ENCODE measurements at places on chromosomes 16 and 17. TPM values are rescaled to one million over a fixed set of nuclear protein-coding genes. Genes with fewer than 3 reads are reported as not detected.

DNA sequence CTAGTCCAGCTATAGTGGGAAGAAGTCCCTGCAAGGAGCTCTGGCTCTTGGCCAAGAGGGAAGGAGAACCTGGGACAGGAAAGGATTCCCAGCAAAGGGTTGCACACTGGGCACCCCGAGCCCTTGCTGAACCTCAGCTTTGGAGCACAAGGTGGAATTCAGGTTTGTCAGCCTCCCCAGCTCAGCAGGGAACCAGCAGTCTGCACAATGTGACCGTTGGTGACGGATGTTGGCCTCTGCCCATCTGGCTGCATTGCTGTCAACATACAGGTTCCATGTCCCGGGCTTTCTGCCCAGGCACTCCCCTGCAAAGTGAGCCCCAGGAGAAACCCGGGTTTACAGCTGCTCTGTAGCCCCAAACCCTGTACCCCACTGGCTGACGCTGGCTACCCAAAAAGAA, 6.7 kb downstream of the RPRML start:
- peaks cover 11% of the 10 kb centered on the region for H3K36me3 ChIP-seq
- H3K4me3 ChIP-seq, result no peak overlapping the region
- H3K27ac ChIP-seq, result no peak overlapping the region

GRCh38 chr17:60327134-60327900, 64.6 kb downstream of the USP32 start:
- no peak overlapping the region for H3K4me3 ChIP-seq
- peaks cover 6% of the 10 kb centered on the region for H3K4me1 ChIP-seq
- no peak overlapping the region for H3K27ac ChIP-seq
- H3K36me3 ChIP-seq, result peaks cover 6% of the 10 kb centered on the region
- no peaks in the 10 kb centered on the region for H3K27me3 ChIP-seq
- DNase-seq, result no peak

DNA sequence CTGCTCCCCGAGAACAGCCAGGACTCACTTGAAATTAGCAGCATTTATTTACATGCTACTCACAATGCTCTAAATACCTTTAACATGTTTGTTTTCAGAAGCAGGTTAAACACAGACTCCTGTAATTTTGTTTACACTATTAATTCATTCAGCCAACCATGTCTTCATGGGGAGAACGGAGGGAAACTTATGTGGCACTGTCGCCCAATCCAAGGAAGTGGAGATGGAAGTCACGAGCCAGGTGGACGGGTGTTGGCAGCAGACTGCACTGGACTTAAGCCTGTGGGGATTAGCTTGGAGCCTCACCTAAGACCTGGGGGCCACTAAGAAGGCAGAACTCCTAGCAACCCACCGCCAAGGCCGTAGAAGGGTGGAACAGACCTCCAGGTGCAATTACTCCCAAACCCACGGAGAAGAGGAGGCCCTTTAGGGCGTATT, 8.8 kb upstream of the GFAP start:
- H3K4me1 ChIP-seq, result no peaks in the 10 kb centered on the region
- peaks cover 26% of the 10 kb centered on the region for H3K27me3 ChIP-seq
- H3K4me3 ChIP-seq, result no peak overlapping the region
- no peak overlapping the region for H3K27ac ChIP-seq
- no peak for DNase-seq

GRCh38 chr17:64507413-64507782, 621 bp downstream of the CEP95 start:
- peak overlapping the region; percentile 100 for H3K27ac ChIP-seq
- DNase-seq, result peak; percentile 48
- peaks cover 23% of the 10 kb centered on the region for H3K36me3 ChIP-seq
- H3K27me3 ChIP-seq, result peaks cover 6% of the 10 kb centered on the region

DNA sequence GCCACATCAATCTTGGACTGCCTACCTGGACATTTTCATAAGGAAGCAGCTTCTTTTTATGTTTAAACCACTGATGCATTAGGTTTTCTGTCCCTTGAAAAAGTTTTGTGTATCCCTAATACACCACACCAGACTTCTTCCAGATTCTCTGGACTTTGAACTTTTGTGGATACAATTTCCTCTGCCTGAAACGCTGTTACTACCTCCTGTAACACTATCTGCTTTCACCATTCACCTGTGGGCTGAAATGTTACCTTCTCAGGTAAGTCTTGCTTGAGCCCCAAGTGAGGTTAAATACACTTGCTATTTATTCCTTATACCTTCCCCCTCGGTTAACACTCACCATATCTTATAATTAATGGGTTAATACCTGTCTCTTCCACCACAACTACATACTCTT, 2.7 kb downstream of the ZZEF1 start:
- H3K36me3 ChIP-seq, result no peaks in the 10 kb centered on the region
- peaks cover 71% of the 10 kb centered on the region for H3K4me1 ChIP-seq

ADGRG3 gene
- total RNA-seq, result not detected

DNA sequence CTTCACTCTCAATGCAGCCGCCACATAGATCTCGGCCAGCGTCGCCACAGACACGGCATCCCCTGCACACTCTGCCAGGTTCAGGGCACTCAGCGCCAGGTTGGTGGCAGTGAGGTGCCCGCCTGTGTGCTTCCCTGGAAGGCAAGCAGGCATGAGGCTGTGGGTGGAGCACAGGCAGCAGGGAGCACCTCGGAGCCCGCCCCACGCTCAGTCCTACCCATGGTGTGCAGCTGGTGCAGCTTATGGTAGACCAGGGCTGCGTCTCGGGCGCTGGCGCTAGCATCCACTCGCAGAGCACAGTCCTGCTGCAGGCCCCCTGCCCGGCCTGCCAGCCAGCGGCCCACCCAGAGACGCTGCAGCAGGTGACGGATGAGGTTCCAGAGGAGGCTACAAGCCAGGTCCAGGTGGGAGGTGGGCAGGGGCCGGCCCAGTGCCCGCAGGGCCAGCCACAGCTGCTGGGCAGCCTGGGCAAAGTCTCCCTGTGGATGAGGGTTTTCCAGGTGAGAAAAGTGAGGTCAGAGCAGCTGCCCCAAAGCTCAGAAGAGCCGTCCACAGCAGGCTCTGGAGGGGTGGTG, 20.5 kb downstream of the SREBF1 start:
- H3K36me3 ChIP-seq, result peaks cover 5% of the 10 kb centered on the region
- no peaks in the 10 kb centered on the region for H3K27me3 ChIP-seq
- H3K4me1 ChIP-seq, result peaks cover 47% of the 10 kb centered on the region
- DNase-seq, result no peak
- no peak overlapping the region for H3K27ac ChIP-seq

- H3K27me3 ChIP-seq, result peaks cover 9% of the 10 kb centered on the region
- no peaks in the 10 kb centered on the region for H3K36me3 ChIP-seq
- H3K27ac ChIP-seq, result no peak overlapping the region
- H3K4me1 ChIP-seq, result no peaks in the 10 kb centered on the region
- no peak for DNase-seq
- no peak overlapping the region for H3K4me3 ChIP-seq
Observed at GRCh38 chr16:65961476-65962143, 404.9 kb upstream of the CDH5 start.

DNA sequence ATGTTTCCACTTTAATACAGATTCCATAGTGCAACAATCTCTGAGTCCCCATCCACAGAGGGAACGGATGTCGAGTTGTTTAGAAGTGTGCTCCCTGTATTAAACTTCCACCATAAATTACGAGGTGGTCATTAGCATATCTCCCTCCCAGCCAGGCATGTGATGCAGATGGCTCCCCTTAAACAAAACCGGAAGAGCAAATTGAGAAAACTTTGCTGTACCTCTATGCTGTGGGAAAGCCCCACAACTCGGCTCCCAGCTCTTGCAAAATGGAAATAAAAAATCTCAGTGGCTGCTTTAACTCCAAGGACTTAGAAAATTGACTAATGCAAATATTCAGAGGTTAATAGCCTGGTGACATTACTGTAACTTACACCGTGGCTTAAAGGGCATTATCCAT, 290.9 kb downstream of the MAF start:
- DNase-seq, result no peak
- peaks cover 2% of the 10 kb centered on the region for H3K27me3 ChIP-seq
- no peak overlapping the region for H3K4me3 ChIP-seq
- H3K27ac ChIP-seq, result no peak overlapping the region
- H3K4me1 ChIP-seq, result no peaks in the 10 kb centered on the region
- no peaks in the 10 kb centered on the region for H3K36me3 ChIP-seq

NOG gene
- total RNA-seq, result 114 TPM

DNA sequence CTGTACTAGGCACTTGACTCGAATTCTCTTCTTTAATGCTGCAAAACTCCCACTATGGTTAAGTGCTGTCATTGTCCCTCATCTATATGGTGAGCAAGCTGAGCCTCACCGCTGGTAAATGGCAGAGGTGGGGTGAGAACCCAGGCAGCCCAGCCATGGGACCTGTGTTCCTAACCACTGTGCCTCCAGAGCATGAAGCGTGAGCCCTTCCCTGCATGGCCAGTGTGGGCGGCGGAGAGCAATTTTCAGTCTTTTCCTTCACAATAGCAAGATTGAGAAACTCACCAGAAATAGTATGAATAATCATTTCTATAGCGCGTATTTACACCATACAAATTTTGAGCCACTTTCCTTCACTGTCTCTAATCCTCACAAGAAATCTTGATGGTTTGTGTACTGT, 9.2 kb downstream of the BFAR start:
- no peaks in the 10 kb centered on the region for H3K36me3 ChIP-seq
- H3K4me3 ChIP-seq, result no peak overlapping the region
- no peak overlapping the region for H3K27ac ChIP-seq
- H3K27me3 ChIP-seq, result no peaks in the 10 kb centered on the region
- H3K4me1 ChIP-seq, result peaks cover 50% of the 10 kb centered on the region

- no peak overlapping the region for H3K27ac ChIP-seq
- no peak for DNase-seq
Observed at GRCh38 chr17:31573047-31573446, 181.6 kb downstream of the RAB11FIP4 start.

MVD gene
- total RNA-seq, result 40.2 TPM

DNA sequence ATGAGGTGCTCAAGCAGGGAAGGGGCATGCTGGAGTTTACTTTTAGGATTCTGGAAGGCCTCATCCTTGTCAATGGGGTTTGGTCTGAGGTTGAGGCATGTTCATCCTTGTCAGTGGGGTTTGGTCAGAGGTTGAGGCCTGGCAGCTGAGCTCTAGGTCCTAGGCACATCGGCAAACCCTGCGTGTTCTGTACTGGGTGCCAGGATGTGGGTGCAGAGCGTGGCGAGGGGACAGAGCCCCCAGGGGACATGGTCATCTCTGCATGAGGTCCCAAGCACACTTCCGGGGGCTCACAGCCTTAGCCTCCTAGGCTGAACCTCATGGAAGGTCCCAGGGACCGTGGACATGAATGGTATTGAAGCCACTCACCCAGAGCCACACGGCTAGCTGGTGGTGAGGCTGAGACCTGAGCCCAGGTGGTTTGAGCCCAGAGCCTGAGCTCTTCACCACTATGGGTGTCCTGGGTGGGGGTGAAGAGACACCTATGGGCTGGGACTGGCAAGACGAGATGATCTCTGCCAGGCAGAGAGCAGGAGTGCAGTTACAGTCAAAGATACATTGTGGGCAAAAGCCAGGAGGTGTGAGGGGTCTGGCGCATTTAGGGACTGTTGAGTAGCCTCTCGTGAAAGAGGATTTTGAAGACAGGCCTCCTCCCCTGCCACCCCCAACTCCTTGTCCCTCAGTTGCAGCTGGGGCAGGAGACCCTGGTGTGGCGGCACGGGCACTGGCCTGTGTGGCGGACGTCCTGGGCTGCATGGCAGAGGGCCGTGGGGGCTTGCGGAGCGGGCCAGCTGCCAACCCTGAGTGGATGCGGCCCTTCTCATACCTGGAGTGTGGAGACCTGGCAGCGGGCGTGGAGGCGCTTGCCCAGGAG, 19.3 kb downstream of the FCSK start:
- no peak for DNase-seq
- H3K27me3 ChIP-seq, result no peaks in the 10 kb centered on the region
- peaks cover 2% of the 10 kb centered on the region for H3K4me1 ChIP-seq
- H3K36me3 ChIP-seq, result peaks cover 10% of the 10 kb centered on the region
- H3K27ac ChIP-seq, result no peak overlapping the region

RUNDC3A gene
- total RNA-seq, result not detected

DNA sequence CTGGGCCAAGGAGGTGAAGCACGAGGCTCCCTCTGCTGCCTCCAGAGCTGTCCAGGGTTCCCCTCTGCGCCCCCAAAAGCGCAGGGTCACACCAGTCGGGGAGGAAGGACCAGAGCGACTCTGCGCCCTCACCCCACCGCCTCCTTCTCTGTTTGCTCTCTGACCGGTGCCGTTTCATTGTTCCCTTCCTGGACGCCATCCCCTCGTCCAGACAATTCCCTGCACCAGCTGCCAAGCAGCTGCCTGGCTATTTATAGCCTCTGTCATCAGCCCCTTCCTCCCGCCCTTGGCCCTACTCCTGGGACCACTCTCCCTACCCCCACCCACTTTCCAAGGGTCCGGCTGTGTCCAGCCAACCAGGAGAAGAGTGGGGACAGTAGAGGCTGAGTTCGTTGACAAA, 68.8 kb upstream of the CREBBP start:
- H3K36me3 ChIP-seq, result no peaks in the 10 kb centered on the region
- peaks cover 14% of the 10 kb centered on the region for H3K27me3 ChIP-seq
- no peak overlapping the region for H3K27ac ChIP-seq
- no peak for DNase-seq
- H3K4me3 ChIP-seq, result no peak overlapping the region

MRC2 gene
- total RNA-seq, result 7.3 TPM

DNA sequence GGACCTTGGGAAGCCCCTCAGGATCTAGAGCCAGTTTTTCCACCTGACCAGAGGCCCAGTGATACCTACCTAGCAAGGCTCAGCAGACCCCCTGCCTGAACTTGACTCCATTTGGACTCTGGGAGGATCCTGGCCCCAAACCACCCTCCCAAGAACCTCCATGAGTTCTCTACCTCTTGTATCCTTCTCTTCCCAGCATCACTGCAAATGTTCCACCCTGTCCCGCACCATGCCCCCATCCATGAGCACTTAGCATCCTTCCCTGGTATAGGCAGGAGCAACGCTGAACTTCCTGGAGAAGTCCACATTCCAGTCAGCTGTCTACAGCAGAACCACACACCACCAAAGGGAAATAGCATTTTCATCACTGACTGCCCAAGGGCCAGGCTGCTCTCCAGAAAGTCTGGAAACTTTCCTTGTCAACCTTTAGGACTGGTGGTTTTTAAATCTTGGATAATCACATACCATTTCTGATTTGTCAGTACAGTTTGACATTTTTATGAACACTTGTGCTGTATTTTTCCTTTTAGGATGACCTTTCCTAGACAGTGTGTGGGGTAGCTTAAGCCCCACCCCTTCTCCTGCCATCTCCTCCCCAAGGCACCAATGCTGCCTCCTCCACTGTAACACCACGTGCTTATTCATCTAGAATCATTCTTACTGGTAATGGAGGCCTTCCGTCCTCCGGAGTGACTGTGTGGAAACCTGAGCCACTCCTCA, 13.9 kb downstream of the EIF4A3 start:
- H3K36me3 ChIP-seq, result peaks cover 54% of the 10 kb centered on the region
- no peak overlapping the region for H3K4me3 ChIP-seq
- H3K4me1 ChIP-seq, result no peaks in the 10 kb centered on the region
- peaks cover 4% of the 10 kb centered on the region for H3K27me3 ChIP-seq
